ENCODE measurements at places on chromosomes 7 and 10.

DNA sequence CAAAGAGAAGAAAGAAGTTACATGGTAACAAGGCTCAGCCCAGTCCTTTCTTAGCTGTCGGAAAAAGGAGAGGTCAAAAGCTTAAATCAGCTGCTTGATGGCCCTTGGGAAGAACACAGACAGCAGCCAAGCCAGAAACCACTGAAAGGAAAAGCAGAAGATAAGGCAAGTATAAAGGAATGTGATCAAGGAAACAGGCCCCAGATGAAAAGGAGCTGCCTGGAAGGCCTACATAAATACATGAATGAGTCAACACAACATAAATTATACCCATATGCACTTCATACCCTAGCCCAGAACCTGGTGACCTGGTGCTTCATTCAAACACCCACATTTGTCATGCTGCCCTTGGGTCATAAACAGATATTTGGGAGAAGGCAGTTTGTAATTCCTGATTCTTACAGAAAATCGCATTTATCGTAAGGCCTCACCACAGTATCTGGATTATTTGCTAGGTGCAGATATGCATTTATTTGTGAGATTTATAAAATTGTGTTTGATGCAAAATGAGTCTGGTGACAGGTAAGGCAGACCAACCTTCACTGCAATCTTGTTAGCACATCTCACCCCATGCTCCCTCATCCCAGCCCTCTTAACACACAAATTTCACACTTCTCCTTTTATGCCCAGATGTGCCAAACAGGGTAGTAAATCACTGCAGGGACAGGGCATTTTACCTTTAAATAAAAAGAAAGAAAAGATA is 94.9 kb upstream of the KCNIP2 start:
- DNase-seq: no peak

DNA sequence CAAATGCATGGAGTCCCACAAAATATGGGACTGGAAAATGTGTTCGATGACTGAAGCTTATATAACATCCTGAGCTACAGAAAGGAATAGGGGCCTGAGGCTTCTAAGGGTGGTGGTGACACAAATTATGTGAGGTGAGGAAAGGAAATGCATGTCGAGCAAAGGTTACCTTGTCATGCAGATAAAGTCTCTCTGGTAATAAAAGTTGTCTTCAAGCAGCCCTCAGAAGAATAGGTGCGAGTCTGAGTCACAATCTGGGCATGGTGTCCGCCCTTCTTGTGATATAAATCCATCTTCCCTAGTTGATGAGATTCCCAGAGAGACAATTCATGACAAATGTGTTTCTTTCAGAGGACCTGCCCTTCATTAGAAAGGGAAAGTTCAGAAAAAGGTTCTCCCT is 985.2 kb upstream of the C7orf33 start:
- no peak for DNase-seq

- no peak for DNase-seq
These were observed 87.3 kb upstream of the CYTH3 start for GRCh38 chr7:6359734-6360133.

- no peak for DNase-seq
These were observed 28.3 kb downstream of the C10orf71 start for GRCh38 chr10:49327036-49327813.

DNA sequence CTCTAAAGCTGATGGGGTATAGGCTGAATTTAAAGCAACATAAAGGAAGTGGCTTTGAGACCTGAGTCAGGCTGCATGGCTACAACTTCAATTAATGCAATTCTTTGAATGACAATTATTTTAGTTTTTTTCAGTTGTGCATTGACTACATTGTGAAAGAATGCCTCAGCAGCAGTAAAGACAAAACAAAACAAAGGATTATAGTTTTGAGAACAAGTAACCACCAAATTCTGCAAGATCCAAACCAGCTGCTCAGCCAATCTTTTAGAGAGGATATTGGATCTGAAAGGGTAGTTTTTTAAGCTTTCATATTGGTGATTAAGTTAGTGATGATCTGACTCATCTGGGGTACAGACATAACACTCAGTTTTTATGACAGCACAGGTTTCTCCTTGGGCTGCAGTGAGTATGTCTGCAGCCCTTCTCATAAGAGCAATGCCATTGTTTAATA is 40.6 kb upstream of the ABCA13 start:
- no peak for DNase-seq

DNA sequence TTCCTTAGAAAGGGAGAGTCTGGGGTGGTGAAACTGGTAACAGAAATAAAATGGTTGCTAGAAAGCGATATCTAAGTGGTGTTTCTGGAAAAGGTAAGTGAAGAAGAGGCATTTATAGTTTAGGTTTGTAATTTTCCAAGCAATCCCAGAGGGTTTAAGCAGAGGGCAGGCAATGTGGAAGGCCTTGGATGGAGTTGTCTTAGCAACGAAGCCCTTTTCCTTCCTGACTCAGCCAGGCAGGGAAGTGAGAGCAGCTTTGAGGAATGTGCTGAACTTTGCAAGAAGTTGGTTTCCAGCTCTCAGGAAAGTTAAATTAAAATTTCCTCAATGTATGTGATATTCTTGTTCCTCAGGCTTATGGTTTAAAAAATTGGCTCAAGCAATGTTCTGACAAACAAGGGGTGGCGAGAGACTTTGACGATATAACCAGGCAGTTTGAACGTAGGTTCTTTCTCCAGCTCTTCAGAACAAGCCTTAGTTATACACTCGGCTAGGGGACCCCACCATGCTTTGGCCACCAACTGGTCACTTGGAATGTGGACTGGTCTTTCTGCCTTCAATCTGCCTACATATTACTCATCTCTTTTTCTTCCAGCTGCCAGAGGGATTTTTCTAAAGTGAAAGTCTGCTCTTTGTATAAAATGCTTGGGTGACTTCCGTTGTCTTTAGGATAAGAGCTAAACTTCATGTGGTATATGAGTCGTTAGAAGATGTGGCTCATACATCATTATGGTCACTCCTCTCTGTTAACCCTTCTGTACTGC is 66.9 kb upstream of the SLC25A13 start:
- DNase-seq: no peak

DNA sequence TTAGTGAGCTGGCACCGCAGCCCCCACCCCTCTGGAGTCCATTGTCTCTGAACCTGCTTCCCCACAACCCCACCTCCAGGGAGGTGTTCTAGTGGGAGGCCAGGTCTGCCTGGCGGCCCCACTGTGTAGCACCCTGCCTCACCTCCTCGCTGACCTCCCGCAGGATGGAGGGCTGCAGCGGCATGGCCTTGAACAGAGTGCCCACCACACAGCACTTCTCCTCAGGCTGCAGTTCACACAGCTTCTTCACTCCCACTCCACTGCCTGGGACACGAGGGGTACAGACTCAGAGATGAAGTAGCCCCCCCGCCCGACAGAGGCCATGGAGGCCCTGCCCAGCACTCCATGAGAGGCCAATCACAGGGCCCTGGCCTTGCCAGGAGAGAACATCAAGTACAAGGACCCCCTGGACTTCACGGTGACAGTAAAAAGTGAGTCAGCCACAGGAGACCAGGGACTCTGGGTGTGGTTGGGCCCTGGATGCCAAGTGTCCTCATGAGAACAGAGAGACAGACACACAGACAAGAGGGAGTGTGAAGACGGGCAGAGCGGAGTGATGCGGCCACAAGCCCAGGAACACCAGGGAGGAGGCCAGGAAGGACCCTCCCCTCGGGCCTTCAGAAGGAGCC is 5.4 kb downstream of the POLD2 start:
- no peak for DNase-seq

DNA sequence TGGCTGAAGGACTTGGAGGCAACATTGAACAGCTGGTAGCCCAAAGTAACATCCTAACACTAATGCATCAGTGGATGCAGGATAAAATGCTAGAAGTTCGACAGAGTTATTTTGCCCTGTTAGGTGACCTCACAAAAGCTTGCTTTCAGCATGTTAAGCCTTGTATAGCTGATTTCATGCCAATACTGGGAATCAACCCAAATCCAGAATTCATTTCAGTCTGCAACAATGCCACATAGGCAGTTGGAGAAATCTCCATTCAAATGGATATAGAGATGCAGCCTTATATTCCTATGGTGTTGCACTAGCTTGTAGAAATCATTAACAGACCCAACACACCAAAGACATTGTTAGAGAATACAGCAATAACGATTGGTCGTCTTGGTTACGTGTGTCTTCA is 62.9 kb downstream of the CCSER2 start:
- no peak for DNase-seq

GRCh38 chr10:86389441-86390193 is 23.0 kb upstream of the GRID1 start:
- DNase-seq: no peak

- DNase-seq: no peak
These were observed 103.8 kb upstream of the APBB1IP start for GRCh38 chr10:26334232-26334931.

DNA sequence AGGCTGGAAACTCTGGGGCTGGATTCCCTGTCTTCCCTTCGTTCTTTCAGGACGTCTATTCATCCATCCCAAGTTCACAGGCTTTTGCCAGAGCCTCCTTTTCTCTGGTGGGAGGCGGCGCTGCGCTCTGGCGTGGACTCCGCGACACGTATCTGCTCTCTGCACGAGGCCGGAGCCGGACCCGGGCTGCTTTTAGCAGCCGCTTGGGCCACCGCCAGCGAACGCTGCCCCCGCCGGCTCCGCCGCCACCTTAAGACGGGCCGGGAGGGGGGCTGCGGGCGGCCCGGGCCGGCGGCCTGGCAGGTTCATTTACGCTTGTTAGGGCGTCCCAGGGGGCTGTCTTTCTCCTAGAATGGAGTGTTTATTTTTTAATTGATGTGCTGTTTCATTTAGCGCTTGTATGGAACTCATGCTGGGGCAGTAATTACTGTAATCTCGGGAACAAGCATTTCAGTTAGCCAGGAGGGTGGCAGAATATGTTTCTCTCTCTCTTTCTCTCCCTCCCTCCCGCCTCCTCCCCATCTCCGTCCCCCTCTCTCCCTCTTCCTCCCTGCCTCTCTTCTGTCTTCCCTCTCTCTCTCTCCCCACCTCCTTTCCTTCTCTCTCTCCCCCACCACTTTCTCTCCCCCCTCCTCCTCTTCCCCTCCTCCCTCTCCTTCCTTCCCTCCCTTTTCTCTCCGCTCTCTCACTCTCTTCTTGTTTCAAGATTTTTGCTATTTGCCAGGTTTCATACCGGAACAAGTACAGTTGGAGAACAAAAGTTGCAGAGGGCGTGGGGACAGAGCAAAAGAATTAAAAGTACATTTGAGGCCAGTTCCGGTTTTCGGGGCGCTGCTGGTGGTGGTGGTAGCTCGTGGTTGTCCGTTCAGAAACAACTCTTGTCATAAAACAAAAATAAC is 1.3 kb upstream of the FZD8 start:
- no peak for DNase-seq

DNA sequence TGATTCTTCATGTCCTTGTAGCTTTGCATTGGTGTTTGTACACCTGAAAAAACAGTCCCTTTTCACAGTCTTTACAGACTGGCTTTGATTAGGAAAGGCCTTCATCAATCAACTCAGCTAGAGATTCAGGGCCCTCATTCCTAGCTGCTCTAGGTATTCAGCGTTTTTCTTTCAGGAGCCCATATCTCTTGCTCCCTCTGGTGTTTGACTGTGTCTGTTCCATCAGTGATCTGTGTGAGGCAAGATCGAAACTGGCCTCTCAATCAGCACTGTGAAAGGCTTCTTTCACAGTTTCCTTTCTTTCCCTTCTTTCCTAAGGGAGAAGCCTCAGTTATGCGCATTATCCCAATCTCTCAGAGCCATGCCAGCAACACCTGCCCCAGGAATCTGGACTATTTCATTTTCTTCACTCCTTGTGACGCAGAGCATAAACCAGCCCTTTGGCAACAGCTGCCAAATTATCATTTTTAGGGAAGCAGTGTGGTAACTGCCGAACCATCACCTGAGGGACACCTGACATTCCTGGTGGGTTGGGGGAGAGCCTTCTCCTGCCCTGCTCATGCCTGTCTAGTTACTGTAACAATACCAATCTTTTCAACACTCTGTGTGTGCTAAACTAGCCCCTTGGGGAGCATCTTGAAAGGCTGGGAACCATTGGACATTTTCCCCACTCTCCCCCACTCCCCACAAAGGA is 75.7 kb upstream of the CCDC71L start:
- peak; percentile 53 for DNase-seq

GRCh38 chr10:114662646-114663217 is 4.7 kb upstream of the ABLIM1 start:
- peak; percentile 28 for DNase-seq

- no peak for DNase-seq
These were observed 31.6 kb downstream of the GSDME start for GRCh38 chr7:24725554-24726241.

DNA sequence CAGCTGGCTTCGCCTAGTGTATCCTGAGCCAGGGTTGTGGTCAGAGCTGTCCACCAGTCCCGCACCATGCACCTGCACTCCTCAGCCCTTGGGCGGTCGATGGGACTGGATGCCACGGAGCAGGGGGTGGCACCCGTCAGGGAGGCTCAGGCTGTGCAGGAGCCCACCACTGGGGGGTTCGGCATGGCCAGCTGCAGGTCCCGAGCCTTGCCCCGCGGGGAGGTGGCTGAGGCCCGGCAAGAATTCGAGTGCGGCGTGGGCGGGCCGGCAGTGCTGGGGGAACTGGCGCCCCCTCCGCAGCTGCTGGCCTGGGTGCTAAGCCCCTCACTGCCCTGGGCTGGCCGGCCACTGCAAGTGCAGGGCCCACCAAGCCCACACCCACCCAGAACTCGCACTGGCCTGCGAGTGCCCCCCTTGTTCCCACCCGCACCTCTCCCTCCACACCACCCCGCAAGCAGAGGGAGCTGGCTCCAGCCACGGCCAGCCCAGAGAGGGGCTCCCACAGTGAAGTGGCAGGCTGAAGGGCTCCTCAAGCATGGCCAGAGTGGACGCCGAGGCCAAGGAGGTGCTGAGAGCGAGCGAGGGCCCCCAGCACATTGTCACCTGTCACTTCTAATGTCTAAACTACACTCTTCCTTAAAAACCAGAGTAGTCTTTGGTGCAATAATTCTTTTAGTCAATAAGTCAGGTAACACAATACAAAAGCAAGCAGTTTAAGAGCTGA is 11.0 kb downstream of the FAM25A start:
- DNase-seq: no peak

Data from NCI-H187 treated with DMSO at 0.1 percent for 48 hours (cell line).